WTC11 (cell line): ENCODE measurements at places on chromosomes 6 and 20. TPM values are rescaled to one million over a fixed set of nuclear protein-coding genes. Genes with fewer than 3 reads are reported as not detected.
A peak's percentile ranks its signal among the peaks of the same experiment; 100 is the strongest.

The HMGCLL1 gene
- 0.09 to 0.32 TPM (median 0.11 TPM) in 3 replicates for total RNA-seq

The RIPOR2 gene
- total RNA-seq = 11.3 to 13.5 TPM (median 11.9 TPM) in 3 replicates

The CRNKL1 gene
- 21.8 to 22.6 TPM (median 22.2 TPM) in 3 replicates for total RNA-seq

The POU5F1 gene
- total RNA-seq = 2,735 to 3,160 TPM (median 3,135 TPM) in 3 replicates

DNA sequence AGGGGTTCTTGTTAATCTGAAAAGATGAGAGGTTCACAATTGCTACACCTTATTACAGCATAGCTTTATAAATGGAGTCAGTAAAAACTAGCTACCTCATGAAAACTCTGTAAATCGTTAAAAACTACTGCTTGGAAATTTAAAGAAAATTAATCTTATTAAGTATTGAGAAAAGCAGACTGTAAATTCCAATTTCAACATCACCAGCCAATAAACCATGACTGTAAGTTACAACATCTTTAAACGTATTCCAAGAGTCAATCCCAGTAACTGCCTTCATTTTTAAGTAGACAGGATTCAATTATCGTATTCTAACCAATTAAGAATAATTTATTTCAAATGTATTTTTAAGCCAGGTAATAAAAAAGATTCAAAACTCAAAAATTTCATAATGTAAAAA is 70.3 kb downstream of the ATG5 start:
- no peak for DNase-seq

DNA sequence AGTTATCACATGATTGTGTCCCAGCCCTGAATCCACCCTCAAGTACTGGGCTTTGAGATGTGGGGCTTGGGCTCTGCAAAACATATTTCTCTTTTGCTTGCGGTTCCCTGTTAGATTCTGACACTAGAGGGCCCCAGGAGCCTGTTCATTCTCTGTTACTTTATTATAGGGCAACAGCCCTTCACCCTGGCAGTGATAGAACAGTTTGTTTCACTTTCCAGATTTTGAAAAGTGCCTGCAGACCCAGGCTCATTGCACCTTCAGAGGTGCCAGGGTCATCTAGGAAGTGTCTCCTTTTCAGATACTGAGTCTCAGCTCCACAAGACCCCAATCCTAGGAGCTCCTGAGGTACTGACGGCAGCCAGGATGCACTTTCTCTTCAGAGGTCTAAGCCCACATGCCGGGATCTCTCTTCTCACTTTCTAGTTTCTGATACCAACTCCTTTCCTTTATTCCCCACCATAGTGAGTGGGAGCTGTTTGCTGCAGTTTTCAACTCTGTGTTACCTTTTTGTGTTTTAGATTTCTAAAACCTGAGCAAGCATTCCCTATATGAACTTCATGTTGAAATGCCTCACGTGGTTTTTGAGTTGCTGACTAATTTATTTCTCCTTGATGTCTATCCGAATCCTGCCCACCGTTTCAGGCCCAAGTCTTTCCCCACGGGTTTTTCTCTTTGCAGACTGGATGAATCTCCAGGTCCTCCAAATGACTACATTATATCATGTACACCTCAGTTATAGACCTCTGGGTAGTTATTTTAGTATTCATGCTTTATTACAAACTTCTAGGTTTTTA is 10.9 kb downstream of the ABT1 start:
- peak; percentile 53 for DNase-seq

DNA sequence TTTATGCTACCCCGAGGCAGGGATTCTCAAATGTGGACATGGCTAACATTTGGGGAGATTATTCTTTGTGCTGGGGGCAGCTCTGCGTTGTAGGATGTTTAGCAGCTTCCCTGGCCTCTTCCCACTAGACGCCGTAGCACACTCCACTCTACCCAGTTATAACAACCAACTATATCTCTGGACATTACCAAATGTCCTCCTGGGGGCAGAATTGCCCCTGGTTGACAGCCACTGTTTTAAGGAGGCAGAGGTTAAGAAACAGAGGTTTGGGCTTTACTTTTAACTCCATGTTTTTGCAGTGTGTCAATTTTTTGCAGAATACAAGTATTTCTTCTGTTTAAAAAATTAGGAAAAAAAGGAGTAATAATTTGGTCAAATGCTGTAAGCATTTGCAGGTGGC is 56.2 kb upstream of the BMP6 start:
- DNase-seq = no peak

GRCh38 chr20:50222309-50223038 is 31.8 kb downstream of the CEBPB start:
- no peak for DNase-seq
